Activated CD8-positive, alpha-beta T cell treated with anti-CD3 and anti-CD28 coated beads, Interleukin-2, amount 10 ng/mL, durations not matched to agents 7 days and 5 days (primary cell): ENCODE measurements at places on chromosomes 5 and 9.

DNA sequence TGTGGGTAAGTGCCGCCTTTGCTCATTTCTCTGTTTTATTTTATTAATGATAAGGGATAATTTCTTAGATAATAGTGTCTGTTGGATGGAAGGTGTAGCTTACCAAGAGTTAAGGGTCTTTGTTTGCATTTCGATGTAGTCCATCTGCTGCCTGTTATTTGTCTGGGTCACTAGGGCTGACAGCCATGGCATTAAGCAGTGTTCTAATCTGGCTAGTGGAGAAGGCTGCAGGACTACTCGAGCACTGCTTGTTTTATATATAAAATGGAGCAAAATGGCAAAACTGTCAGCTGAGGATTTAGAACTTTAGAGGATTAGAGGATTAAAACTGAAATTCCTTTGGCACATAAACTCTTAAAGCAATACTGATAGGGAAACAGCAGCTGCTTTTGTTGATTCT, 67.5 kb downstream of the C7 start:
- H3K36me3 ChIP-seq = no peaks in the 10 kb centered on the region
- no peak for DNase-seq
- no peak overlapping the region for H3K4me3 ChIP-seq
- H3K4me1 ChIP-seq = no peaks in the 10 kb centered on the region

DNA sequence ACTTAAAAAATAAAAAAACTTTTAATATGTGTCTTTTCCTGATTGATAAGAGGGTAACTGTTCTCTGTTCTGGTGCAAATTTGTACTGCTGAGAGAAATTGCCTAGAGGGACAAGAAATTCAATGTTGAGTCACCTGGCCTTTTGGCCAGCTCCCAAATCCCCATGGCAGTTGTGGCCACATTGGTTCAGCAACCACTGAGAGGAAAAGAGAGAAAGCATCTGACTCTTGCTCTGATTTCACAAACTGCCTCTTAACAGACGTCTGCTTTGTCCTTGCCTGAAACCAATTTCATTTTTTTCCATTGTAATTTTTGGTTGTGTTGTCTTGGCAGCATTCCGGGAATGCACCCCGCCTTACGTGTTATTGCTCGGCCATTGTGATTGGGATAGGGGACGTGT, 42.4 kb downstream of the NTRK2 start:
- no peak for DNase-seq
- peaks cover 23% of the 10 kb centered on the region for H3K4me1 ChIP-seq

DNA sequence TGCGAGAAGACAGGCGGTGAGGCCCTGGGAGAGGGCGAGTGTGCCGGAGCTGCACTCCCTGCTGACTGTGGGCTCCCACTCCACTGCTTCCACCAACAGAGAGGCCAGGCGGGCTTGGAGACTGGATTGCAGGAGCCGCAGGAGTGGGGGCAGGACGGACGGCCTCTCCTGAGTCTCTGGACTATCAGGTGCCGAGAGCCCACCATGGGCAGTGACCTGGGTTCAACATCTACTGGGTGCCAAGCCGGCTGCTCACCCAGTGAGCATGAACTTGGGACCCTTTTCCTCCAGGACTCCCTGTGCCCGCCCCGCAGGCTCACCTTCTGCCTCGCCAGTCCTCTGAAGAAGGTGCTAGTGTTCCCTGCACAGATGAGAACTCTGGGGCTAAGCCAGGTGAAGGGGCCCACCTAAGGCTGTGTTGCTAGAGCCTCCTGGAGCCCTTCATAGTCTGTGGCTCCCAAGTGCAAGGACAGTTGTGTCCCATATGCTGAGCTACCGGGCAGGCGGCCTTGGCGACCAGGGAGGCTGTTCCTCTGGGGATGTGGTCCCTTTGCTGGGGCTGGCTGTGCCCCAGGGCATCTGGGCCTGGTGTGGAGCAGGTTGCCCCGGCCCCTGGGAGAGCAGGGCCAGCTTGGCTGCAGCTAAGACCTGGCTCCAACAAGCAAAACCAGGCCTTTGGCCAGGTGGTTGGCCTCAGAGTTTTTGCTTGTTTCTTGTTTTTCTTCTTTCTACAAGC, 77.7 kb upstream of the PHYKPL start:
- no peak overlapping the region for H3K4me3 ChIP-seq
- peaks cover 3% of the 10 kb centered on the region for H3K4me1 ChIP-seq
- H3K36me3 ChIP-seq = no peaks in the 10 kb centered on the region

DNA sequence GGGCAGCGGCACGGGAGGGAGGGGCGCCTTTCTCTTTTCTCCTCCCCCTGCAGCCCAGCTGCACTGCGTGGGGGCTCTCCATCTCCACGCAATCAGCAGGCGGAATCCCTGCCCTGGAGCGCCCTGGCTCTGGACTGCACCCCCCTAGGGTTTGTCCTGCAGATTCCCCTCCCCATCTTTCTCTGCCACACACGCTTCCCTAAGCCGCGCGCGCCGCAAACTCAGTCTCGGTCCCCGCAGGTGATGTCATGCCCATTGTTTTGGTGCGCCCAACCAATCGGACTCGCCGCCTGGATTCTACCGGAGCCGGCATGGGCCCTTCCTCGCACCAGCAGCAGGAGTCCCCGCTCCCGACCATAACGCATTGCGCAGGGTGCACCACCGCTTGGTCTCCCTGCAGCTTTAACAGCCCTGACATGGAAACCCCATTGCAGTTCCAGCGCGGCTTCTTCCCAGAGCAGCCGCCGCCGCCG, at the start of gene KCNN2:
Gene KCNN2, plus strand, starts transcription at position 347 of the 473 bp plus-strand sequence. Its CDS starts 70 bp downstream, at position 417.
- peak within 1 kb of the TSS; percentile 25 for H3K27ac ChIP-seq
- no peak for DNase-seq
- peaks cover 41% of the 10 kb centered on the region for H3K27me3 ChIP-seq

DNA sequence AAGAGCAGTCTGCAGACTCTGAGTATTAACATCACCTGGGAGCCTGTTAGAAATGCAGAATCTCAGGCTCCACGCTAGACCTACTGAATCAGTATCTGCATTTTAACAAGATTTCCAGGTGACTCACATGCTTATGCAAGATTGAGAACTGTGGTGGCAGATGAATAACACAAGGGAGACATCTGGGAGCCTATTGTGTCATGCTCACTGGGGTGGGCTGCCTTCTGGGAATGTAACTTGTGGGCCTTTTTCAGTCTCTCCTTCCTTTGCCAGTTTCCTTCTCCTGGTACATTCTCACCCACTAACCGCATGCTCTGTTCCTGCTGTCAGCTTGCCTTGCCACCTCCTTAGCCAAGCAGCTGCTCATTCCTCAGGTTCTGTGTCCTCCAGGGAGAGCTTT, 176.6 kb upstream of the C9orf72 start:
- peaks cover 8% of the 10 kb centered on the region for H3K27me3 ChIP-seq
- H3K36me3 ChIP-seq = no peaks in the 10 kb centered on the region
- no peaks in the 10 kb centered on the region for H3K4me1 ChIP-seq
- H3K27ac ChIP-seq = no peak overlapping the region

DNA sequence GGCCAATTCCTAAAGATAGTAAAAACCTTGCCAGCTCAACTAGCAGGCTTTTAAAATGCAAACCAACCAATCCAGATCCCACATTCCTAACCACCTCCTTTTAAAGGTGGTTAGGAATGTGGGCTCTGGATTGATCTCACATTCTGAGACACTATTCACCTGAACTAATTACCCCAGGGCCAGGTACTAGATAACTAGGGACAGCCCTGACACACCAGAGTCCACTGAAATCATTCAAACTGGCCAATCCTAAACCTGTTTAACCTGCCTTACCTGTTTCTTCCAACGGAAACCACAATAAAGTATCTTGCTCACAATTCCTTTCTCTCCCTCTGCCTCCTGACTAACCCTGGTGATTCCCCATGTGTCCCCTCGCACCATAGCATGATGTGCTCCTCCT, 168.3 kb upstream of the DMAC1 start:
- H3K36me3 ChIP-seq = peaks cover 5% of the 10 kb centered on the region

GRCh38 chr5:157606046-157606445, 30.5 kb upstream of the ADAM19 start:
- peak overlapping the region; percentile 26 for H3K27ac ChIP-seq
- no peaks in the 10 kb centered on the region for H3K27me3 ChIP-seq
- DNase-seq = no peak
- no peak overlapping the region for H3K4me3 ChIP-seq

GRCh38 chr9:116394894-116395698, 241.5 kb downstream of the PAPPA start:
- no peak overlapping the region for H3K4me3 ChIP-seq

- H3K4me3 ChIP-seq = no peak overlapping the region
- H3K4me1 ChIP-seq = no peaks in the 10 kb centered on the region
- H3K27me3 ChIP-seq = no peaks in the 10 kb centered on the region
- no peaks in the 10 kb centered on the region for H3K36me3 ChIP-seq
- no peak for DNase-seq
Measured at GRCh38 chr5:122478741-122479442, 166.9 kb downstream of the SNCAIP start.

- no peak for DNase-seq
- no peaks in the 10 kb centered on the region for H3K27me3 ChIP-seq
- no peak overlapping the region for H3K27ac ChIP-seq
- H3K36me3 ChIP-seq = no peaks in the 10 kb centered on the region
Measured at GRCh38 chr5:166695326-166695725, 1596.1 kb upstream of the WWC1 start.

- no peak overlapping the region for H3K4me3 ChIP-seq
- H3K36me3 ChIP-seq = no peaks in the 10 kb centered on the region
- H3K27me3 ChIP-seq = peaks cover 3% of the 10 kb centered on the region
- no peak overlapping the region for H3K27ac ChIP-seq
- no peaks in the 10 kb centered on the region for H3K4me1 ChIP-seq
Measured at GRCh38 chr9:32306006-32306405, 78.4 kb upstream of the ACO1 start.

DNA sequence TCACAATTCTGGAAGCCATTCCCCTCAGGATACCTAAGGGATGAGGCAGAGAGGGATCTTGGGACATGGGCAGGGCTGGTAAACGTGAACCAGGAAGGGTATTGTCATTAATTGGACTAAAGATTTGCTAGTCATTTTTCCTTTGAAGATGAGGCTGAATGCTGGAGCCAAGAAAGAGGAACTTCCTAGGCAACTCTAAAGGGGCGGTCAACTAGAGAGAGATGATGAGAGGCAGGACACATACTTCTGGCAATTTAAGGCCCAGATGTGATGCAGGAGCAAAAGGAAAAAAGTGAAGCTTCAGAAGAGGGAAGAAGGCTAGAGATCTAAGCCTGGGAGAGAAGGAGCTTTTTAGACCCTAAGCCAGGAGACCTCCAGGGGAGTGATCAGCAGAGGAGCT, 5.6 kb downstream of the GBA2 start:
- no peak overlapping the region for H3K27ac ChIP-seq
- no peaks in the 10 kb centered on the region for H3K27me3 ChIP-seq
- DNase-seq = no peak
- peaks cover 47% of the 10 kb centered on the region for H3K4me1 ChIP-seq
- no peak overlapping the region for H3K4me3 ChIP-seq

DNA sequence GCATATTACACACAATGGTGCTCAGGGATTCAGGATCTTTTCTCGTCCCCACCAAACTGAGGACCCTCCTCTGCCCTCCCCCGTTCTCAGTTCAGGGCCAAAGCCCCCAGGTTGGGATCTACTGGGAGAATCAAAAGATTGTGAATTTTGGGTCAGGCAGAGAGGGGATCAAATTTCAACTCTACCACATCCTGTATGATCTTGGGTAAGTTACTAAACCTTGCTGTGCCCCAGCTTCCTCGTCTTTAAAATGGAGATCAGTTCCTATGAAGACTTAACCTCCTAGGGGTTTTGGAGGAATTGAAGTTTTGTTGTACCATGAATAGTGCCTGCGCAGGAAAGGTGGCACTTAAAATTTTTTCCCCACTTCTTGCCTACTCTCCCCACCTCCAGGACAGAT, 62.4 kb downstream of the RAI14 start:
- H3K4me1 ChIP-seq = no peaks in the 10 kb centered on the region
- no peak overlapping the region for H3K27ac ChIP-seq
- DNase-seq = no peak
- H3K4me3 ChIP-seq = no peak overlapping the region
- no peaks in the 10 kb centered on the region for H3K36me3 ChIP-seq

DNA sequence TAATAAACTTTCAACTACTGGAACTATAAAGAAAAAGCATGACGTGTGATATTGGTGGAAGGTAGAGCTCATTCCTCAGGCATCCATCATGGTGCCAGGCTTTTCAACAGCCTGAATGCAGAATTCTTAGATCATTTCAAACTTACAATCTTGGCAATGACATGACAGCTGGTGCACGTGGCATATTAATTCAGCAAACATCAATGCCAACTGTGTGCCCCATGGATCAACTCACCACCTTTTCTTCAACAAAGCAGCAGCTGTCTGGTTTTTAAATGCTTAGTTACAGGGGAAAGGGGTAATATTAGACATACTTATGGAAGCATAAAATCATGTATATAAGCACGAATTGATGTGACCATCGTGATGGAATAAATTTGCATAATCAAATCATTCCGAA, 56.0 kb upstream of the OR13F1 start:
- no peak overlapping the region for H3K27ac ChIP-seq
- H3K36me3 ChIP-seq = no peaks in the 10 kb centered on the region
- no peaks in the 10 kb centered on the region for H3K27me3 ChIP-seq
- H3K4me1 ChIP-seq = no peaks in the 10 kb centered on the region

DNA sequence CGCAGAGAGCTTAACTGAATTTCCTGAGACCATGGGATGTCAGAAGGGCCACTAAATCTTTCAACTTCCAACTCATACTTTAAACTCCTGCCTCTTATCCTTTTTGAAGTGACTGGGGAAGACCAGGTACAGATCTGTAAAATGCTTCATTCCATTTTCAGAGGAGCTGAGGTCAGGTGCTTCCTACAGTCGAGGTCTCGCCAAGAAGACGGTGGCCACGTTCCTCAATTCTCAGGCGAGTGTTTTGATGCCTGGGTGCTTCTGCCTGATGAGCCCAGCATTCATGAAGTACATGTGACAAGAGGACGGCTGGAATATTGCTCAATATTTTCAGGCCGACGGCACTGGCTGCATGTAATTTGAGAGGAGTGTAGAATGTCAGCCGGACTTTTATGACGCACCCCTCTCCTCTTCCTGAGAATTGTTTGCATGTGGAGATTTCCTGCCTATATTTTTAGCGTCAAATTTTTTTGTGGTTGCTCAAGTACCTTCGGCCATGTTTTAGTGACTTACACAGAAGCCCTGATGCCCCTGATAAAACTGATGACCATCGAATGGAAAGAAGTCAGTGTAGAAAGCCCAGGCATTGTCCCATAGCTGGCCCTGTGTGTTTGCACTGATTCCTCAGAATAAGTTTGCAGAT, 38.8 kb upstream of the GLRX start:
- no peak overlapping the region for H3K4me3 ChIP-seq
- H3K4me1 ChIP-seq = peaks cover 44% of the 10 kb centered on the region
- no peak for DNase-seq
- H3K27ac ChIP-seq = no peak overlapping the region
- H3K36me3 ChIP-seq = no peaks in the 10 kb centered on the region
